Mucosa of descending colon (tissue), 3 donors: ENCODE measurements at places on chromosomes 1 and 21. TPM values are rescaled to one million over a fixed set of nuclear protein-coding genes. Genes with fewer than 3 reads are reported as not detected.

The FCER1G gene
- 27.1 TPM for total RNA-seq

GRCh38 chr1:172680733-172681275 lies 21.9 kb downstream of the FASLG start:
- no peak for DNase-seq

The SNIP1 gene
- total RNA-seq, result 21.3 TPM

- DNase-seq, result no peak
Observed at GRCh38 chr1:147565189-147565980, 24.1 kb downstream of the BCL9 start.

The RIPK4 gene
- total RNA-seq, result 10.2 TPM

DNA sequence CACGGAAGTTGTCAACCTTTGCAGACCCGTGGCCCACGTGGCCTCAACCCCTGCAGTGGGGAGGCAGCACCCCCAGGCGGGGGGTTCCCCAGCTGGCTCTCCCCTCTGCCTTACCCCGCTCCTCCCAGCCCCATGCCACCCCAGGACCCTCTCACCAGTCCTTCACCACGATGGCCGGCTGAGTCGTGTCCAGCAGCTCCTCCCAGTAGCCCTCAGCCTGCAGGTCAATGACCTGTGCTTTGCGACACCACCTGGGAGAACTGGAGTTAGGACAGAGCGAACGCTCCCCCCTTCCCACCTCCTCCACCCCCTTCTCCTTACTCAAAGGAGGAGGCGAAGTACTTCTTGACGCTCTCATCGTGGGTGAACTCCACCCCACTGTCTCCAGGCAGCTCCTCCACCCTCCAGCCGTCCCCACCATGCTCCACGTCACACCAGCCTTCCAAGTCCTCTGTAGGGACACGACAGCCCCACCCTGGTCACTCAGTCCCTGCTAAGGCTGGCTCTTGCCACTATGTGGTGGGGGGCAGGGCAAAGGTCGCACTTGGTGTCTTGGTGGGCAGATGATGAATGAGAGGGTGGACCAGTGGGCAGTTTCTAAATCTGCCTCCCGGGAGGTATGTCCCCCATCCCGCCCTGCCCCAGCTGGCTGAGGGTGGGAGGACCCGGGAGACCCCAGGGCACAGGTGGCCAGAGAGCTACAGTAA lies 4.5 kb downstream of the FBXO2 start:
- no peak for DNase-seq

DNA sequence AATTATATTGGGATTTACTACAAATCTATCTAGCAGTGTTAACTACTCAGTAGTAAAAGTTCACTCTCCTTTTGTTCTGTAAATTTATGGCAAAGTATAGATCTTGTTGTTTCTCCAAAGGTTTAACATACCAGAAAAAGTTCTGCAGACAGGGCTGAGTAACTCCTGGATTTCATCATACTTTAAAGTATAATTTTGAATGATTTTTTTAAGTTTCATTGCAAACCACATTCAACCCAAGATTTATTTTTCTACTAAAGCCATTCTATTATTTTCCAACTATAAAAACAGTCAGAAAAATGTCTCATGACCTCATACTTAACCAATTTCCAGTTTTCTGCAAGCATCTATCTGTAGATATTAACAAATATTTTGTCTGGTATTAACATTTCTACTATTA lies 585.8 kb upstream of the ZRANB2 start:
- no peak for DNase-seq

The FNDC10 gene
- 1.2 TPM for total RNA-seq

DNA sequence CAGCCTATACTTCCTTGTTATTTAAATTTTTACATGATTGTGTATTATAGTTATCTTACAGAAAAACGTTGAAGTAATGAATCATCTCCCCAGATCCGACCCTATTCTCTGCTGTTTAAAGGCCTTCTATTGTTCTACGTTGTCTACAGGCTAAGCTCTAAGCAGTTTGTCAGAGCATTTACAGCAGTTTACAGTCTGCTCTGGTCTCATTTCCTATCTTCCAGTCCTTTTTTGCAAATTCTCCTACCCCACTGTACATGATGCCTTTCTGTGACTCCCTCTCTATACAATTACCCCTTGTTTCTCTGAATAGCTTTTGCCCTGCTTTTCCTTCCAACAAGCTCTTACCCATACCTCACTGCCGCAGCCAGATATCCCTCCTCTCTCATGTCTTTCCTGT lies 319.2 kb upstream of the FMN2 start:
- no peak for DNase-seq

- no peak for DNase-seq
Observed at GRCh38 chr1:178733972-178734371, 8.9 kb downstream of the RALGPS2 start.

The SPRR2D gene
- 0.41 TPM for total RNA-seq

- DNase-seq, result no peak
Observed at GRCh38 chr1:206967096-206967849, 3.0 kb downstream of the FCAMR start.

DNA sequence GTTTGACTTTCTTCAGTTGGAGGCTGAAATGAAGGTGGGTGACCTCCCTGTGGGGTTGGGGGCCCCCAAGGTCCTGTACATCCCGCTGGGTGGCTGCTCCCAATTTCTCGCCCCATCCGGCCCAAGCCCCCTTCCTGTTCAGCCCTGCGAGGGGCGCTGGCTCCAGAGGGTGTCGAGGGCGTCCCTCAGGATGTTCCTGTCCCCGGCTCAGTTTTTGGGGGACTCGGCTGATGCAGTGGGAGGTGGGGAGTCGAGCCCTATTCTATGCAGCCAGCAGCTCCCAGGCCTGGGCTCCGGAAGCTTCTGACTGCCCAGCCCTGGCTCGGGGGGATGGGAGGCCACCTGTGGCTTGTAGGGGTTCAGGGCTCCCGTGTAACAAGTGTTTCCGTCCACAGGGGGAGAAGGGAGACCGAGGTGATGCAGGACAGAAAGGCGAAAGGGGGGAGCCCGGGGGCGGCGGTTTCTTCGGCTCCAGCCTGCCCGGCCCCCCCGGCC lies 38.2 kb downstream of the SLC19A1 start:
- DNase-seq, result peak; percentile 39

- peak; percentile 52 for DNase-seq
Observed at GRCh38 chr21:46431884-46432488, 26.7 kb upstream of the DIP2A start.

The TDRD5 gene
- total RNA-seq, result 0.92 TPM

DNA sequence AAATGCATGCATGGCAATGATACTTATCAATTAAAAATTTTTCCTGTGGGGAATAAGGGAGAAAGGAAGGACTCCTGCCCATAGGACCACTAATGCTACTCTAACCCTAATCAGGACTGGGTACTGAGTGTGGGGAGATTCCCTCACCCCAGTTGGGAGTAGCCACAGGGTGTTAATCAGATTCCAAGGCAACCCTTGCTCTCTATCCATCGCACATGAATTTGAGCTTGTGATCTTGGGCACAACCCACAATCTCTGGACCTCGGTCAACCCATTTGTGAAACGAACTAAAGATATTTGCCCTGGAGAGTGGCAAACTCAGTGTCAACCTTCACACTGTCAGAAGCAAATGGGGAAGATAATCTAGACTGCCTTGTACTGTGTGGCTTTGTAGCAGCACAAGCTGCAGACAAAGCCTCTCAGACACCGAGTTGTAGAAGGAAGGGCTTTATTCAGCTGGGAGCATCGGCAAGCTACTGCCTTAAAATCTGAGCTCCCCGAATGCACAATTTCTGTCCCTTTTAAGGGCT lies 69.5 kb downstream of the SERINC2 start:
- no peak for DNase-seq

DNA sequence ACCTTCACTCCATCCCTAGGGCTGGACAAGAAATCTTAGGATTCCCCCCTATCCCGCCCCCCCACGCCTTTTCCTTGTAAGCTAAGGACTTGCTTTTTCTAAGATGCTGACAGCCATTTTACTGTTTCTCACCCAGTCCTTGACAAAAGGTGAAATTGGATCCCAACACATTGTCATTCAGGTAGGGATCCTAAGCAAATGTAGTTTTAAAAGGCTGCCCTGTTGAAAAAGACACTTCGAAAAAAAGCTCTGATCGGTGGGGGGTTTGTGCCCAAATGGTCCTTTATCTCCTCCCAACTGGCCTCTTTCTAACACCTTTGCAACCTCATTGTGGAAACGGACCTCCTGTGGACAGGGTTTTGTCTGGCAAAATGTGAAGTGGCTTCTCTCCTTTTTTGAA lies 2.9 kb downstream of the CACHD1 start:
- no peak for DNase-seq

GRCh38 chr1:232968965-232969364 lies 18.6 kb downstream of the NTPCR start:
- DNase-seq, result peak; percentile 40

DNA sequence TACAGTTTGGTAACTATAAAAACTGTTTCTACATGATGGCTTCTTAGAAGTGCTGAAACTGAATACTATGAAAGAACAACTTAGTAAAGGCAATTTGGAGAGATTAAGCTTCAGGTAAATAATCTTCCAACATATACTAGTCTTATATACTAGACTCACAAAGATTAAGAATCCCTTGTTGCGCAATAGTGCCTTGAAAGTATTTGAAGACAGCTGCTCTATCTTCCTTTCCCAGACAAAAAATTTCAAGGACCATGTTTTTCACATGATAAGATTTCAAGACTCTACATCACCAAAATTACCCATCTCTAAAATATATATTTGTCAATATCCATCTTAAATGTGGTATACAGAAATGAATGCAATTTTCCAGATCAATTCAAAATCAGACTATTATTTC lies 37.7 kb upstream of the ASPM start:
- DNase-seq, result no peak

- DNase-seq, result no peak
Observed at GRCh38 chr1:39452540-39452939, 38.9 kb upstream of the BMP8A start.

The CLCA1 gene
- total RNA-seq, result 438 TPM

DNA sequence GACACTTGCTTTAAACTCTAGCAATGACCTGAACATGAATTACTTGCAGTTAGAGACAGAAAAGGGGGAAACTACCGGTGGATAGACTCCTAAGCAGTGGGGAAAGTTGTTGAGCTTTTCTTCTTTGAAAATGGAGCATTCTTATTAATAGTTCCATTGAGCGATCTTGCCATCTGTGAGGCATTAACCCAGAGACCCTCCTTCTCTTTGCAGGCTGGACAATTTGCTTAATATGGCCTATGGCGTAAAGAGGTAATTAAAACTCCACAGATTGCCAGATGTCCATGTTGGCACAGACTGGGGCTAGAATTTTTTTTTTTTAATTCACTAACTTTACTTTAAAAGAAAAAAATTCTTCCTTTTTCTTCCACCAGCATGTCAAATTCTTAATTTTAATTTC lies 88.5 kb downstream of the ELAVL4 start:
- no peak for DNase-seq

- DNase-seq, result no peak
Observed at GRCh38 chr1:239269706-239270105, 116.7 kb upstream of the CHRM3 start.

GRCh38 chr1:39671793-39672550 lies at the start of gene NT5C1A:
Gene NT5C1A (minus strand): TSS chr1:39672107. CDS start chr1:39672038, 69 bp downstream.
- DNase-seq, result no peak

The SAMD11 gene
- total RNA-seq, result 2.7 TPM

The SYT14 gene
- total RNA-seq, result not detected

DNA sequence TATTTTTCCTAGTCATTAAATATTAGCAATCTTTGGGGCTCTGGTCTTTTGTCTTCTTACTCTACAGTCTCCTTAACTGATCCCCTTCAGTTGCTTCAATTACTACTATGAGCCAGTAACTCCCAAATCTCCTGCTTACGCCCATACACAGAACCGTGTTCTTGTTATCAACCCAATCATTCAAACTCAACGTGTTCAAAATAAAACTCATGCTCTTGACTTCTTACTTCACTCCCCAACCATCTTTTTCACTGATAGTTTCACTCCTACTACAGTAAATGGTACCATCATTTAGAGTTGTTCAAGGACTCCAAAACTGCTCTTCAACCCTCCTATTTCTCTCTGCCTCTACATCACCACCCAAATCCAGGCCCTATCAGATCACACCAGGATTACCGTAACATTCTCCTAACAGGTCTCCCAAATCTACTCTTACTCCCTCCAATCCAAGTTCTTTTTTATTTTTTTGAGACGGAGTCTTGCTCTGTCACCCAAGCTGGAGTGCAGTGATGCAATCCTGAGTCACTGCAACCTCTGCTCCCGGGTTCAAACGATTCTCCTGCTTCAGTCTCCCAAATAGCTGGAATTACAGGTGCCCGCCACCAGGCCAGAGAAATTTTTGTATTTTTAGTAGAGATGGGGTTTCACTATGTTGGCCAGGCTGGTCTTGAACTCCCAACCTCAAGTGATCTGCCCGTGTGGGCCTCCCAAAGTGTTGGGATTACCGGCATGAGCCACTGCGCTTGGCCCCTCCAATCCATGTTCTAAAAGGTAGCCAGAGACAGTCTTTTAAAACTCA lies 3.0 kb downstream of the YARS1 start:
- DNase-seq, result no peak

DNA sequence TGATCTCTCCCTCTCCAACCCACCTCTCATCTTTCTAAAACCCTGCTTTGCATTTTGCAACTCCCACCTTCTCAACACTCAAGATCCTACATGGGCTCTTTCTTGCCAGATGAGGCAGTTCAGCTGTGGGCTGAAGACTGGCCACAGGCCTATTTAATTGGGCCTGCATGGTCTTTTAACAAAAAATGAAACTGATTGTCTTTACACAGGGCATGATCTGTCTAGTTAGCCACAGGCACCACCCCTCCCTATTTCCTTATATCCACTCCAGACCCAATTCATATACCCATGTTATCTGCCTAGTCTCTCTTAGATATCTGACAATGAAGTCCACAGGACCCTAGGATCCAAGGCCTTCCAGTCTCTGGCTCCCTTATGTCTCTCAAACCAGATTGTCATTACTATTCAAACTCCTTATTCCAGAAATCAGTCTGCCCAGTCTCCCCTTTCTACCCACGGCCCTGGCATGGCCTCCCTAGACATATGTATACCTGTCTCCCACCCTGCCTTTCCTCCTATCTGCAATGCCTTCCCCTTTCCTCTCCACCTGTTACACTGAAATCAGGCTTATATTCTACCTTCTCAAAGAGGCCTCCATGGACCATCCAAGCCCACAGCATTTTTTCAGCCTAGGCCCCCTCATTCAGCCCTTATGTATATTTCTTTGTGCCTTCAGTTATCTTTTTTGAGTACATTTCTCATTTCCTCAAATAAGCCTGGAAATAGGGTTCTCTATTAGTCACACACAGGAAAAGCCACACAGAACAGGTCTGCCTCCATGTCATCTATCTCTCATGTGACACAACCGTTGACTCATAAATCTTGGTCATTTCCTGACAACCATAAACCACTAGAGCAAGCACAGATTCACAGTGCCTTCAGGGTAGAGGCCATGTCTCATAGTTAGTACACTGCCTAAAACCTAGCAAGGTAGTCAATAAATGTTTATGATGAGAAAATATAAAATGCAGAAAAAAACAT lies 39.0 kb downstream of the LPAR3 start:
- DNase-seq, result no peak

- no peak for DNase-seq
Observed at GRCh38 chr21:35128536-35128935, 79.4 kb upstream of the RUNX1 start.

The PALMD gene
- 4.3 TPM for total RNA-seq

DNA sequence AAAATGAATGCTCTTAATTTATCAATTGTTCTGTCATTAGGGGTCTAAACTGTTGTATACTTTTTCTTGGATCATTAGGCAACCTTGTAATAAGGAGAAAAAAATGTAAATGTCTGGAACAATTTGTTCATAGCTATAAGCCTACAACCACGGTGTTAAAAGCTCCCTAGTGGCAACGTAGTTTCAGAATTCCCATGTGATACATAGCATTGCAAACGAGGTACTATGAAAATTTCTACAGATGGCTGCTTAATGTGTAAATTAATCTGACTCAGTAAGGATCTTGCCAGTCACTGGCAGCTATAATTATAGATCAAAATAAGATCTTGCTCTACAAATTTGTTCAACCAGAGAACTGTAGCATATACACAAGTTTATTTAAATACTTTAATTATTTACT lies 304.1 kb upstream of the ADGRL4 start:
- no peak for DNase-seq
